Stimulated activated CD8-positive, alpha-beta memory T cell treated with anti-CD3 and anti-CD28 coated beads, Interleukin-4, amount 100 ng/mL, for 1 hour (primary cell): ENCODE measurements at places on chromosomes 6 and 20.

DNA sequence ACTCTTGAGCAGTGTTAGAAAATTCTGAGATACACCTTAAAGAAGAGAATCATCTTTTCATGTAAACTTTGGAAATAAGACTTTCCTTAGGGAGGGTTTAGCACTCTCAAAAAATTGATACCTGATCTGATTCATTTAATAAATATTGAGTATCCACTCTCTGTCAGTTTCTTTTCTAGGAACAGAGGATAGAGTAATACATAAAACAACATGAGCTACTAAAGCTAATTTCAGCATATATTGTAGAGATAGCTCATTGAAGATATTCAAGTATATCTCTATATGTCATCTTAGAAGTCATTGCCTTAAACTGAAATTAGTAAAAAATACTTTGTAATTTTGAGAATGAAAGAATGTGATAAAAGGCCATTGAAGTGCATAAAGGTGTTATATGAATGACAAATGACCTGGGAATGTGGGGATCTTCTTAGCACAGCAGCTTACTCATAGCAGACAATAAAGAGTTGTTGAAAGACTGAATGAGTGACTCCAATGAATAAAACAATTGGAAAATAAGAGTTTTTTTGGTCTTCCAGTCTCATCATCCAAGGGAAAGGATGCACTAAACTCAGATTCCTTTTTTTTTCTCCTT, 29.2 kb downstream of the RHAG start:
- DNase-seq = no peak

DNA sequence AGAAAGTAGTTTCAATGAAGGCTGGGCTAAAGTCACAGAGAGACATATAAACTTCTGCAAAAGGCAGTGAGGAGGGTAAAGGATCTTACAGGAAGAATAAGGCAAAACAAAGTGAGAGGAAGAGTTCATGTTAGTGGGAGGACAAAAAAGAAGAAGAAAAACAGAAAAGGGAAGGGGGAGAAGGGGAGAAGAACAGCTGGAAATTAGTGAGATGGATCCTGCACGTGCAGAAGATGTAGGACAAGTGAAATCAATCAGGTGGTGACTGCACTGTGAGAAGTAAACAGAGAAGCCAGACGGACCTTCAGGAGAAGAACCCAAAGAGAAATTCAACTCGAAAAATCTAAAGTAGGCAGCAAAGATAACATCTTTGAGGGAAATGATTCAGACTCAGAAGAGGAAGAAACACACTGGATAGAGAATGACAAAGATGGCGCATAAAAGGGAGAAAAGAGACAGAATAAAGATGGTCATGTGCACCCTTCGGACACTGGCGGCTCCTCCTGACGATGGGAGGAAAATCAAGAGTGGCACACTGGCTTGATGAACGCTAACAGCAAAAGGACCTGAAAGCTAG, 105.9 kb downstream of the MYB start:
- no peak for DNase-seq

DNA sequence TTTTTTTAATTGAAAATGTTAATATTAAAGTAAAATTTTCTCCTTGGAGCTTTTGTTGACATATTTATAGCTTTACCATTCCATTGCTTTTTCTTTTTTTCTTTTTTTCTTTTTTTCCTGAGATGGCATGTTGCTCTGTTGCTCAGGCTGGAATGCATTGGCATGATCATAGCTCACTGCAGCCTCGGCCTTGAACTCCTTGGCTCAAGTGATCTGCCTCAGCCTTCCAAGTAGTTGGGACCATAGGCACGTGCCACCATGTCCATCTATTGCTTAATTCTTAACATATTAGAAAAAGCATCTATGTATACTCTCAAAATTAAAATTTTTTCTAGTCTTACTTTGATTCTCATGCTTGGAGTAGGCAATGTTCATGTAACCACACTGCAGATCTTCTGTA, 43.0 kb downstream of the RALGAPB start:
- no peak for DNase-seq

GRCh38 chr20:55166063-55166462, 690.7 kb downstream of the DOK5 start:
- no peak for DNase-seq

DNA sequence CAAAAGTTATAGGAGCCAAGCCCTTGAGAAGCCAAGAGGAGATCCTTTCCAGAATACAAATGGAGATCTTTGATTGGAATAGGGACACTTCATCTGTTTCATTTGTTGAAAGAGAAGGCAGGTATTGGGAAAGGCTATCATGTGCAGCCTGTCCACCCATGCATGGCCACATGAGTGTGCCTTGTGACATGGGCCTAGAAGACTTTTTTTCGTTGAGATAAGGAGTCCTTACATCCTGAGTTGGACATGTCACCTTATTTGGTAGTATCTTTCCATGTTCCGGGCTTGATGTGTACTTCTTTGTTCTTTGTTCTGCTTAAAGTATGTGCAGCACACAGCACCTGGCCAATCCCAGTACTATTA, 42.1 kb upstream of the SYNCRIP start:
- no peak for DNase-seq

DNA sequence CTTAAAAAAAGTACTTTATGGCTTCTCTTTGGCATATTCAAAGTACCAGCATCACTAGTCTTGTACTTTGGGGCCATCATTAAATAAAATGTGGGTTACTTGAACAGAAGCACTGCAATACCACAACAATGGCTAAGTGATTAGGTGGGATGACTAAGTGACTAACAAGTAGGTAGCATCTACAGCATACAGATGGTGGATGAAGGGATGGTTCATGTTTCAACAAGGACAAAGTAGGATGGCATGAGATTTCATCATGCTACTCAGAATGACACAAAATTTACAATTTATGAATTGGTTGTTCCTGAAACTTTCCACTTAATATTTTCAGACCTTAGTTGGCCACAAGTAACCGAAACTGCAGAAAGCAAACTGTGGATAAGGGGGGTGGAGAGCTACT, 7.7 kb downstream of the MPC1 start:
- DNase-seq = no peak

DNA sequence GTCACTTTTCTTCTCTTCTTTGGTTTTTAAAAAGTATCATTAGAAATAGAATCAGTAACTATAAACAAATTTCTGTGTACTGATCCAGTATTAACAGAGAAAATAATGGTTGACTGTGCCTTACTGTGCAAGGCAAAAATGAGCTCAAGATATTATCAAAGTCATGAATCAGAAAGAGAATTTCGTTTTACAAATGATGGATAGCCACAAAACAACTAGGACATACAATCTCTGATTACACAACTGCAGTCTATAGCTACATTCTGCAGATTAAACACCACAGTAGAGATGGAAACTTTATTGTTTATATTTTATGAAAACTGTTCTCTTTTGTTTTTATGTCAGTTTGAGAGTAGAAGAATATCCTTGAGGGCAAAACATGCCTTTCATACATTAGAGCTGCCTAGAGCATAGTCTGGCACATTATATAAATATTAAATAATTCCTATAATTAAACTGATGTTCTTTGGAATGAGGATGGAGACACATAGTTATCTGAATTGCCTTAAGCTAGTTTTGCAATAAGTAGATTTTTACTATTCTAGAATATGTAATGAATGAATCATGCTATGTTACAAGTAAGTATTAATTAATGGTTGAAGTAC, 333.1 kb downstream of the LAMA2 start:
- DNase-seq = no peak

DNA sequence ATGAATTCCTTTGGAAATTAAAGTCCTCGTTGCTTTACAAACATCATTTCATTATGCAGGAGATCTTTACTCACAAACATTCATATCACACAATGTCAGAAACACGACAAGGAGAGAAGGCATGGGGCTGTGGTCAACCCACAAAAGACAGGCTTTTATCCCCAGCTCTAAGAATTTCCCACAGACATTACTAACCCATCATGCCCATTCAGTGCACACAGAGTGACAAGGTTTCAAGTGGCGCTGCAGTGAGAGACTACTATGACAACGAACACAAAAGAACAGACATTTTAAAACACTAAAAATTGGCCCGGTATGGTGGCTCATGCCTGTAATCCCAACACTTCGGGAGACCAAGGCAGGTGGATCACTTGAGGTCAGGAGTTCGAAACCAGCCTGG, 579.8 kb upstream of the AGPAT4 start:
- no peak for DNase-seq

DNA sequence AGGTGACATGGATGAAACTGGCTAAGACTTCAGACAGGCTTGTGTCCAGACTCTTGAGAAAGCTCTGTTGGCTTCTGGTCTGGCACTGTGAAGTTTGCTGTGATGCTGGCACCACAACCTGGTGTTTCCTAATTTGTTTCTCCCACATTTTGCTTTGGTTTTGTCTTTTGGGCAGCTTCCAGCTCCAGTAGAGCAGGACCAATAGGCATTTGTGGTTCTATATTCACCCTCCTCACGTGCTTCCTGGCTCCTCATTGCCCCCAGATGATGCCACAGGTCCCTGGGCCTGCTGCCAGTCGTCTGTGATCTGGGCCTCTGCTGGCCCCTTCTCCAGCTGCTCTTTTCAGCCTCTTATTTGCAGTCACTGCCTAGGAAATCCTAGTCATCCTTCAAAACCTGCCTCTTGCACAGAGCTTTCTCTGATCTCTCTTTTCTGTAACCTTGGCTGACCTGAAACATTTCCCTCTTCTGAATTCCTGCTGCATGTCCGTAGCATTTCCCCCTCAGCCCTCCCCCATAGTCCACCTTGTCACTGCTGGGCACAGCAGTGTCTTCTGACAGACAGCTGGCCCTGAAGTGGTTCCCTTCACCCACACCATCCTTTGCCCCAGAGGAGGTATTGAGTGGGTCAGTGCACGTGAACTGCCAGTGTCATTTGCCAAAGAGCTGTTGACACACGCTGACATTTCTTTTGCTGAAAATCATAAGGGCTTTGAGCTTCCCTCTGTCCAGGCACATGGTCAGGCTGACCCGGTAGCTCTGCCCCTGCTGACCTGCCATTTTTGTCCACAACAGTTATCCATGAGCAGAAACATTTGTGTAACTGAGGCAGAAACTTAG, 63.0 kb downstream of the PTPN1 start:
- DNase-seq = no peak

- no peak for DNase-seq
These were observed 210.9 kb downstream of the FNDC1 start for GRCh38 chr6:159380114-159380513.

DNA sequence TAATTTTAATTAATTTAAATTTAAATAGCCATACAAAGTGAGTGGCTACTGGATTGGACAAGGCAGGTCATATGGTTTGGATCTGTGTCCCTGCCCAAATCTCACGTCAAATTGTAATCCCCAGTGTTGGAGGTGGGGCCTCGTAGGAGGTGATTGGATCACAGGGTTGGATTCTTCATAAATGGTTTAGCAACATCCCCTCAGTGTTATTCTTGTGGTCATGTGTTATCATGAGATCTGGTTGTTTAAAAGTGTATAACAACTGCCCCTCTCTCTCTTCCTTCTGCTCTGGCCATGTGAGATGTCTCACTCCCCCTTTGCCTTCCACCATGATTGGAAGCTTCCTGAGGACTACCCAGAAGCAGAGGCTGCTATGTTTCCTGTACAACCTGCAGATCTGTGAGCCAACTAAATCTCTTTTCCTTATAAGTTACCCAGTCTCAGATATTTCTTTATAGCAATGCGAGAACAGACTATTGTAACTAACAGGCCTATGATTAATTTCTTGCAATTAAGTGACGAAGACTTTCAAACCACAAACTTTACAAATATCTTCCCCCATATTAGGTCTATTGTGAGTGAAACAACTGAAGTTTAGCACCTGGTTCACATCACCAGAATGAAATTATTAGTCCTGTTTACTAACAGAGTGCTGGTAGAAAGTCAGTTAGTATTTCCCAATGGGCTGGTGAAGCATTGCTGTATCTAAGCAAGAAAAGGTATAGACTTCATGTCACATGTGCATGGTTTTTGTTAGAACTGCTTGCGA, 60.0 kb upstream of the TNFAIP3 start:
- DNase-seq = no peak

GRCh38 chr20:14800707-14801425, 463.5 kb upstream of the FLRT3 start:
- DNase-seq = no peak

DNA sequence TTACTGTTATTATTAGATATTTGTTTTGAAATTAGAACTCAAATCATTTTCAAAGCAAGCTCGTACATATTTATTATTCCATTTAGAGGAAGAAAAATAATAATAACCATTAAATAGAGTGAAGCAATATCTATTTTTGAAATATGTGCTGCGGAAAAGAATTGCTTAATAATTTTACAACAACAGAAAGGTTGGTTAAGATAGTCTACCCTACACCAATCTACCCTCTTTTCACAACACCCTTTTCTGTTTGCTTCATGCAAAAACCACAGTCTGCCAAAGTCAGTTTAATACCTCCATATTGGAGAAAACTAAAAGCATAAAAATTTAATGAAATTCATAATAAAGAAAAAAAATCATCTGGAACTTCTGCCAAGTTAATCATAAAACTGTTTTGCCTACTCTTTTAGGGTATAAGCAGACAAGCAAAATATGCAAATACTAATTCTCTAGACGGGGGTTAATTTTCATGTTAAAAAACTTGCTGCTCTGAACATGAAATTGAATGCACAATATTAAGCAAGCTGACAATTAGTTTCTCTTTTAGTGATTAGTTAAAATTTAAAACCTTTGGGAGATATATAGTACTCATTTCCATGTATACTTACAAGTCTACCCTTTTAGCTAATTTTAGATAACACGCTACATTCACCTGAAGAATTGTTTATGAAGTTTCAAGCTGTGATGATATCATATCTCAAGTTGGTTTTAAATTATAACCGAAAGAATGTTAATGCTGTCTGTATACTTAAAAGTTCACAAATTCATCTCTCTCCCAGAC, 100.2 kb downstream of the AHI1 start:
- no peak for DNase-seq

DNA sequence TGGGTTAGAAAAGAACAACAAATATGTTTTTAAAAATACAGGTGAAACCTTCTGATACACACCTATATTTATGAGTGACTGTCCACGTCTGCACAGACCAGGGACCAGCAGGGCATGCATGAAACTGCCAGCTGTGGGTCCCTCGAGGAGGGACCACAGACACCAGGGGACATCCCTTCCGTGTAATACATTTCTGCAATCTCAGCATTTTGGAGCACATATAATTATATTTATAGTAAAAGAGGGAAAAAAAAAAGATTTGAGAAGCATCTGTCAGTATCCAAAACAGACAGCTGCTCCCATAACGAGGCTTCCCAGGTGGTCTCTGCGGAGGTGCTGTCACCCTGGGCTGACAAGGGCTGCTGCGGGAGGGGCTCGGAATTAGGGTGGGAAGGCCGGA, 40.2 kb downstream of the PMEPA1 start:
- DNase-seq = no peak

DNA sequence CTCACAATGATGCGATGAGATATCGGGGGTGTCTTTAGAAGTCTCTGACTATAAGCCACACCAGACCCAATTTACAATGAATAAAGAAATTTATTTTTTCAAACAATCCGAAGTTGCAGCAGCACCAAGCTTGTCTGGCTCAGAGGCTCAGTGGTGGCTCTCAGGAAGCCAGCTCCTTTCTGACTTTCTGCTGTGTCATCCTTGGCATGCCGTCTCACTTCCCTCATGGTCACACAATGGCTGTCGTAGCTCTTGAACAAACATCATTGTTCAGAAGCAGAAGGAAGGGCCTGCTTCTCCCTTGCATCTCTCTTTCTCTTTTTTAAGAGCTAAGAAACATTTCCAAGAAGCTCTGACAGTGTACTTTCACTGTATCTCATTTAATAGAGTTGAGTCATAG, 299.0 kb downstream of the DOK5 start:
- DNase-seq = no peak
